ENCODE measurements at places on chromosomes 5 and 9.

DNA sequence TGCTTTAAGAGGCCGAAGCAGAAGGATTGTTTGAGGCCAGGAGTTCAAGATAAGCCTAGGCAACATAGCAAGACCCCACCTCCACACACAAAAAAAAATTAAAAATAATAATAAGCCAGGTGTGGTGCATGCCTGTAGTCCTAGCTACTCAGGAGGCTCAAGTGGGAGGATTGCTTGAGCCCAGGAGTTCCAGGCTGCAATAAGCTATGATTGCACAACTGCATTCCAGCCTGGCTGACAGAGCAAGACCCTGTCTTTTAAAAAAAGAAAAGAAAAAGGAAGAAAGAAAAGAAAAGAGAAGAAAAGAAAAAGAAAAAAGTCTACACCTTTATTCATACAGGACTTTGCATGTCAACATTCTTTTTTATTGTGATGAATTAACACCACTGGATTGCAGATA is 2125.8 kb downstream of the MAT2B start:
- DNase-seq, result no peak

GRCh38 chr5:13107537-13107936 is 837.0 kb downstream of the DNAH5 start:
- no peak for DNase-seq

- DNase-seq, result no peak
Observed at GRCh38 chr9:105038051-105038450, 110.1 kb upstream of the ABCA1 start.

GRCh38 chr5:116216246-116216645 is 131.4 kb downstream of the COMMD10 start:
- no peak for DNase-seq

- no peak for DNase-seq
Observed at GRCh38 chr9:14661421-14662059, 31.7 kb downstream of the ZDHHC21 start.

DNA sequence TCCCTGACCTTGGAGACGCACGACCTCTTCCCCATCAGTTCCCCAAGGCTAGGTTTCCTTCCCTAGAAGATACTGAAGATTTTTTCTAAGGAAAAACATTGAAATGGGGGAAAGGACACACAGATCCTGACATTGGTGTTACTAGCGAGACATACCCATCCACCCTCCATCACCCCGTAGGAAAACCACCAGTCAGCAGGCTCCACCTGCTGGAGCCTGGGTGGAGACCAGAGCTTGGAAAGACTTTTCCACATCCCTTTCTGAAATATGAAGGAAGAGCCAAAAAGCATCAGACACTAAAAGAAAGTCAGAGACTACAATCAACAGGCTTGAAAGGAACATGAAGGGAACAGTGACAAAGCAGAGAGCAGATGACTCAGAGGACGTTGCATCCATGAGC is 638.0 kb downstream of the IRX1 start:
- no peak for DNase-seq

Measured in left lobe of liver (tissue), 2 donors.